Sciatic nerve (tissue), 2 donors: ENCODE measurements at places on chromosomes 3 and 15. TPM values are rescaled to one million over a fixed set of nuclear protein-coding genes. Genes with fewer than 3 reads are reported as not detected.

DNA sequence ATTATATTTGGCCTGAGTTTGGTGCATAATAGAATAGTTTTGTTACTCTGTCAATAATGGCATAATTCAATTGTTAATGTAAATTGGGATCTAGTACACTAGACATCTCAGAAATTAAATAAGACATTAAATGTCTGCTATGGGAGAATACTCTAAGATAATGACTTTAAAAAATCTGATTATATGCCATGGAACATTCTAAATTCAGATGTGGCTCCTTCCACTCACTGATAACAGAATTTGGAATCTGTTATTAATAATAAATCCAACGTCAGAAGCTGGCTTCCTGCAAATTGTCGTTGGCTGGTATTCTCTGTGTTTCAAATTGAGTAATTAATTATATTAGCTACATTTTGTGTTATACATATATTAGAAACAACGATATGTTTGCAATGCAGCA lies 258.1 kb downstream of the CNTN6 start:
- no peak for DNase-seq

GRCh38 chr15:89673165-89673512 lies 6.0 kb downstream of the PLIN1 start:
- DNase-seq, result no peak

GRCh38 chr3:187616307-187616972 lies 53.8 kb downstream of the SST start:
- no peak for DNase-seq

- no peak for DNase-seq
Measured at GRCh38 chr15:56767315-56767714, 34.0 kb upstream of the ZNF280D start.

DNA sequence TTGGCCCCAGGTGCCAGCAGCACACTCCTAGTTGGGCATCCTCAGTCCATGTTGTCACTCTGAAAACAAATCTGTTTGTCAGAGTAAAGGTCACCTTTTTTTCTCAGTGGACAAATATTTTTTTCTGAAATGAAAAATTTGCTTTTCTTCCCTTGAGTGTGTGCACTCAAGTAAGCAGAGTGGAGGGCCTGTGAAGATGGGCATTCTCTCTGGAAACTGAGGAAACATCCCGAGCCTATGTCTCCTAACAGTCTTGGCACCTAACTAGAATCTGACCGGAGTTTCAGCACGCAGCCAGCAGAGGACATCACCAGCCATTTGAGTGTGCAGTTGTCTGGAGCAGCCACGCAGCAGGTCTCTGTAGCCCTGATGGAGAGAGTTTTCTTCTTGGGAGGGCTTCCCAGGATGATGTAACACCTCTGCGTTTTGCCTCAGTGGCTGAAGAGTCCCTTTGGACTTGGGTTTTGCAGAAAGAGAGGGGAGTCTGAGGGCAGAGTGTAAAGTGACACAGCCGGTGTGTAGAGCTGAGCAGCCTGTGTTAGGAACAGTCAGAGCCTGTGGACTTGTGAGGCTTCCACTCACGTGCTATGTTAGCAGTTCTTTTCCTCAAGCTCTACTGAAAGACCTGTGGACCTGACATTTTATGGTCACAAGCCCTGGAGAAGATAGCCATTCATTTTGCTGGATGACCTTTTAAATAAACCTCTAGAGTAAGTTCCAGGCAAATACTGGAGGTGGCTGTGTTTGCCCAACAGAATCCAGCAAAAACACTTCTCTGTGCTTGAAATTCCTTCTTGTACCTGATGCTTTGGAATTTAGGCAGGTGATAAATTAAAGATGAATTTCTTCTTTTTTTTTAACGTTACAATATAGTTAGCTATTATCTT lies 51.6 kb downstream of the ABHD2 start:
- DNase-seq, result no peak

The UPK1B gene
- total RNA-seq, result 0.98 TPM
